ENCODE measurements at places on chromosomes 7 and 10.

DNA sequence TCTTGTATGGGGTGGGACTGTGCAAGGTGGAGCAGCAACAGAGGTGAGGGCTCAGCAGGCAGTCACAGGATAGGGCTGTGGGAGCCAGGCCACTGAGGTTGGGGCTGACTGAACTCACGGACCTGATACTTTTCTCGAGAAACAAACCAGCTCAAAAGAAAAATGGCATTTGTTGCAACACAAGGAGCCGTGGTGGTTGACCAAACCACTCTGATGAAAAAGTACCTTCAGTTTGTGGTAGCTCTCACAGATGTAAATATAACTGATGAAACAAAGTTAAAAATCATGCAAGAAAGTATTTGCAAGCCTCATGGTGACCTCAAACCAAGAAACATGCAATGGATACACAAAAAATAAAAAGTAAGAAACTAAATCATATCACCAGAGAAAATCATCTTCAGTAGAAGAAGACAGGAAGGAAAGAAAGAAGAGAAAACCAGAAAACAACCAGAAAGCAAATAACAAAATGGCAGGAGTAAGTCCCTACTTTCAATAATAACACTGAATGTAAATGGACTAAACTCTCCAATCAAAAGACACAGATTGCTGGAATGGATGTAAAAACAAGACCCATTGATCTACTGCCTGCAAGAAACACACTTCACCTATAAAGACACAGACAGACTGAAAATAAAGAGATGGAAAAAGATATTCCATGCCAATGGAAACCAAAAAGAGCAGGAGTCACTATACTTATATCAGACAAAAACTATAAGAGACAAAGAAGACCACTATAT, 48.9 kb upstream of the DUSP5 start:
- DNase-seq, result no peak

GRCh38 chr10:112766636-112767035, 183.4 kb upstream of the TCF7L2 start:
- no peak for DNase-seq

DNA sequence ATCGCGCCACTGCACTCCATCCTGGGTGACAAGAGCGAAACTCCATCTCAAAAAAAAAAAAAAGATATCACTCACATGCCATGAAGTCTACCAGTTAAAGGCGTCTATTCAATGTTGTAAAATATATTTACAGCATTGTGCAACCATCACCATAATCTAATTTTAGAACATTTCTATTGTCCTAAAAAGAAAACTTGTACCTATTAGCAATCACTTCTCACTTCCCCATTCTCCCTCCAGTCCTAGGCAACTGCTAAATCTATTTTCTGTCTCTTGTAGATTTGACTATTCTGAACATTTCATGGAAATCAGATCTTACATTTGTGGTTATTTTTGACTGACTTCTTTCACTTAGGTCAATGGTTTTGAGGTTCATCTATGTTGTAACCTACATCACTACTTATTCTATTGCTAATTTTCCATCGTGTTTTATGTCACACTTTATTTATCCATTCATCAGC, 25.2 kb upstream of the OTUD1 start:
- no peak for DNase-seq

- DNase-seq, result no peak
Observed at GRCh38 chr7:9029681-9030530, 596.5 kb downstream of the NXPH1 start.

- DNase-seq, result no peak
Observed at GRCh38 chr10:118036281-118036875, 10.4 kb downstream of the RAB11FIP2 start.

DNA sequence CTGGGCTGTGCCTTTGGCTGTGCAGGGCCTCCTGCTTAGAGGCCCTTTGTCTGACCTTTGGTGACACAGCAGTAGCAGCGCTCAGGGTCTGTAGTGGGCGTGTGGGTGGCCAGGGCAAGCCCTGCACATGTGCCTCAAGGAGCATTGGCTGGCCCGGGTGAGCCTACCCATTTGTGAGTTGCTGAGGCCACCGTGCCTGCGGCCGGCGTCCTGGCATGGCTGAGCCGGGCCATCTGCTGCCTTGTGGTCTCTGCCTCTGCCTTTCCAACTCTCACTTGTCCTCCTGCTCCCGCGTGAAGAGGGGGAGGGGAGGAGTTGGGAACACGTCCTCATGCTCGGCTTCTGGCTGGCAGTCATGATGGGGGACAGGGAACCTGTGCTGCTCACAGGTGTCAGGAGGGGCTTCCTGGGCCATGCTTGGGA, 9.2 kb upstream of the ORAI2 start:
- no peak for DNase-seq

GRCh38 chr7:45417268-45417667, 156.9 kb upstream of the ADCY1 start:
- DNase-seq, result no peak

GRCh38 chr7:14505906-14506305, 396.6 kb downstream of the DGKB start:
- no peak for DNase-seq

DNA sequence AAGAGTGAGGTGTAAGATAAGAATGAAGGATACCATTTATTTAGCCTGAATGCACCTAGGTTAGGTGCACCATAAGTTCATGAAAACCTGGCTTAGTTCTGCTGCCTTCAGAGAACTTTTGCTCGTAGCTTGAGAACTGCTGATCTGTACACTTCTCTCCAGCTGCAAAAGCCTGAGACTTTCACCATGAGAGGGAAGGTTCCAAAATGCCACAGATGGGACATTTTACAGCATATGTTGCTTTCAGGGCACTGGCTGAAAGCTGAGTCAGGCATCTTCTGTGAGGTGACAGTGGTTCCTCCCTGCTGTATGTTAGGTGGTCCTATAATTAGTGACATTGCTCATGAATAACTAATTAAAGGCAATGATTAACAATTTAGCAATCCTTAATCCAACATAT, 298.3 kb downstream of the GALNT17 start:
- no peak for DNase-seq

GRCh38 chr10:27948186-27948585, 50.7 kb downstream of the ODAD2 start:
- no peak for DNase-seq

DNA sequence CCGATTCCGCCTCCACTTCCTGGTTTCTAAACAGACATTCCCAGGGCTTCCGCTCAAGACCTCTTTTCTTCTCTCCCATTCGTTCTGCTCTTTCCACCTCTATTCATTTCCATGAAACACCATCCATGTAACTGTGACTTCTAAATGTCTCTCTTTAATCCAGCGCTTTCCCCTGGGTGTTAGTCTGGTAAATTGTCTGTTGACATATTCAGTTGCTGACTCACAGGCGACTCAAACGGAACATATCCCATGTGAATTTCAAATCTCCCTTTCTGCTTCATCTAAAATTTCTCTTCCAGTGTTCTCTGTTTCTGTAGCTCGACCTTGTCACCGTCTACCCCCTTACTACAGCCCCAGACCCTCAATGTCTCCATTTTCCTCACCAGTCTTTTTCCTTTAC, 119.1 kb downstream of the PFKFB3 start:
- DNase-seq, result no peak

DNA sequence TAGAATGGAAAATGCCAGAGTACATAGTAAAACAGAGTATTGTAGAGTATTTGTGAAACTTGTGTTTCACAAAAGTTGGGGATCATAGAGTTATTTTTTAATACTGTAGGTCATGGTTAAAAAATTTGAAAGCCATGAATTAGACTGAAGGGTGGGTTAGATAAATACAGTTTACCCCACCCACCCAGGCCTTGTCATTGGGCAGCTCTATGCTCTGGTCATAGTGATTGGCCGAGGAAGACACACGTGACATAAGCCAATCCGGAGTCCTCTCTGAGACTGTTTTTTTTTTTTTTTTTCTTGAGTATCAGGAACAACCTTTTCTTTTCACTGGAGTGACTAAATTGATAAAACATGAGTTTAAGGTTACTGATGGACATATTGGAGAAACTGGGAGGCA, 33.3 kb upstream of the ORC5 start:
- DNase-seq, result no peak

DNA sequence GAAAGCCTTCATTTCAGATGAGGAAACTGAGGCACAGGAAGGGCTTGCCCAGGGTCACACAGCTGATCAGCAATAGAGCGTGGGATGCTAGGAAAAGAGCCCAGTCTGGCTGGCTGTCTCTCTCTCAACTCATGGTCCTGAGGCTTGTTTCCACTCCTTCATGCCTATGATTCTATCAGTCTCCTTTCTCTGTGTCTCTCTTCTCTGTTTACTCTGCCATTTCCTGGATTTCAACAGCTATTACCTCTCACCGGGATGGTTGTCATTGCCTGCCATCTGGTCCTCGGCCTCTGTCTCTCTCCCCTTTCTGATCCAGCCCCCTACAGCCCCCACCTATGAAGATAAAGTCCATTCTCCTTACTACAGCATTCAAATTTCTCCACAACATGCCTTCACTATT, 93.3 kb upstream of the AGBL3 start:
- DNase-seq, result no peak

GRCh38 chr7:50149369-50149768, 56.3 kb upstream of the ZPBP start:
- no peak for DNase-seq

DNA sequence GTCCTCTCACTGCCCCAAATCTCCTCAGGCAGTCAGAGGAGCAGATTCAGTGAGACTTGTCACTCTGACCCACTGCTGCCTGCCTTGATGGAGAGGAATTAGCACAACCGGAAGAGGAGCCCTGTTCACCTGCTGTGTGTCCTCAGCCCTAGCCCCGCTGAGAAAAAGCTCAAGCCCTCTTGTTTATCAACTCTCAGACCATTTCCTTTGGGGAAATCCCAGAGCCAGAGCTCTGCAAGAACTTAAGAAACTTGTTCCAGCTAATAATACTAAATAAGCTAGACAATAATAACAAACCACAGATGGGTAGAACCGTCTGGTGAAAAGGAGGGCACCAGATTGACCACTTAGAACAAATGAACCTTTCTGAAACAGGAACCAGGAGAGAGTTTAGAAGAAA, 37.7 kb upstream of the ITGB1 start:
- DNase-seq, result no peak

Data from stimulated activated CD8-positive, alpha-beta memory T cell treated with anti-CD3 and anti-CD28 coated beads, Interleukin-7, amount 100 ng/mL, for 1 hour (primary cell).